GM18507 (cell line): ENCODE measurements at places on chromosomes 1 and 21.

GRCh38 chr1:226979517-226980121 is 39.5 kb downstream of the COQ8A start:
- no peak for DNase-seq

GRCh38 chr1:116167625-116168276 is 56.6 kb downstream of the MAB21L3 start:
- no peak for DNase-seq

DNA sequence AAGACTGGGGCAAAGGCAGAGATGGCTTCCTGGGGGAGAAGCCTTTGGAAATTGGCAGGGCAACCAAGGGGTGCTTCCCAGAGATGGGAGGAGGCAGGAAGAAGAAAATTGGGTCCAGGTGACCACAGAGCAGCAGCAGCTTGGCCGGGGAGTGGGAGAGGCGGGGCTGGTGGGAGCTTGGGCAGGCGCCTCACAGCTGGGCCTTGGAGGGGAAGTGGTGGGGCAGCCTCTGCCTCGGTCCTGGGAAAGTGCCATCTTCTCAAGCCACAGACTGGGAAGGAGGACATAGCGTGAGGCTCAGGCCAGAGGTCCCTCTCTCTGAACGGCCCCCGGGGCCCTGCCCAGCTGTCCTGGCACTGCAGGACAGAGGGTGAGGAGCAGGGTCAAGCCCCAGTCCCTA is 24.0 kb upstream of the WASF2 start:
- no peak for DNase-seq

DNA sequence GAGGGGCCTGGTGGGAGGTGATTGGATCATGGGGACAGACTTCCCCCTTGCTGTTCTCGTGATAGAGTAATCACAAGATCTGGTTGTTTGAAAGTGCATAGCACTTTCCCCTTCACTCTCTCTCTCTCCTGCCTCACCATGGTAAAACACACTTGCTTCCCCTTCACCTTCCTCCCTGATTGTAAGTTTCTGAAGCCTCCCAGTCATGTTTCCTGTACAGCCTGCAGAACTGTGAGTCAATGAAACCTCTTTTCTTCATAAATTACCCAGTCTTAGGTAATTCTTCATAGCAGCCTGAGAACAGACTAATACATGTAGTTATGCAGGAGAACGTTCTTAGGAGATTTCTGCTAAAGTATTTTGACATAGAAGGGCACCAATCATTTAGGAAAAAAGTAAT is 59.9 kb upstream of the FBXO28 start:
- no peak for DNase-seq

DNA sequence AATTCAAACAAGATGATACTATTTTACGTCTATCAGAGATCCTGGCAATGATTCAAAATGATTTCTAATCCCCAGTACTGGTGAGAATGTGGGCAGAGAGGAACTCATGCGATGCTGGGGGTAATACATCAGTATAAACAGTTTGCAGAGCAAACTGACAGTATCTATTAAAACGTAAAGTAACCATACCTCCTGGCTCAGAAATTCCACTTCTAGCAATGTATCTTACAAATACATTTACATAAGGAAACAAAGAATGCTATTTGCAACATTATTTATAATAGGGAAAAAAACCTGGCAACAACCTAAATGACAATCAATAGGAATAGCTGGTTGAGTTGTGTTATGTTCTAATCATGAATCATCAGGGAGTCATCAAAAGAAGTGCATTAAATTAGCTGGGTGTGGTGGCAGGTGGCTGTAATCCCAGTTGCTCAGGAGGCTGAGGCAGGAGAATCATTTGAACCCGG is 15.9 kb downstream of the RCAN1 start:
- no peak for DNase-seq

DNA sequence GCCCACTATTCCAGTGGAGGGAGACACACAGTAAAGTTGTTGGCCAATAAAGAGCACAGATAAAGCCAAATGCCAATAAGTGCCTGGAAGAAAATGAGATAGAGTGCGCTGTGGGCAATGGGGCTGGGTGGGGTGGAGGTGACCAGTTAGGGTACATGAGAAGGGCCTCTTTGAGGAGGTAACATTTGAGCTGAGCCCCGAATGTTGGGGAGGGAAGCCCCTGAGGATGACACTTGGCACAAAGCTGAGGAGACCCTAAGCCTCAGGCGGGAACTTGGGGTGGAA is 979 bp downstream of the S100A9 start:
- no peak for DNase-seq

DNA sequence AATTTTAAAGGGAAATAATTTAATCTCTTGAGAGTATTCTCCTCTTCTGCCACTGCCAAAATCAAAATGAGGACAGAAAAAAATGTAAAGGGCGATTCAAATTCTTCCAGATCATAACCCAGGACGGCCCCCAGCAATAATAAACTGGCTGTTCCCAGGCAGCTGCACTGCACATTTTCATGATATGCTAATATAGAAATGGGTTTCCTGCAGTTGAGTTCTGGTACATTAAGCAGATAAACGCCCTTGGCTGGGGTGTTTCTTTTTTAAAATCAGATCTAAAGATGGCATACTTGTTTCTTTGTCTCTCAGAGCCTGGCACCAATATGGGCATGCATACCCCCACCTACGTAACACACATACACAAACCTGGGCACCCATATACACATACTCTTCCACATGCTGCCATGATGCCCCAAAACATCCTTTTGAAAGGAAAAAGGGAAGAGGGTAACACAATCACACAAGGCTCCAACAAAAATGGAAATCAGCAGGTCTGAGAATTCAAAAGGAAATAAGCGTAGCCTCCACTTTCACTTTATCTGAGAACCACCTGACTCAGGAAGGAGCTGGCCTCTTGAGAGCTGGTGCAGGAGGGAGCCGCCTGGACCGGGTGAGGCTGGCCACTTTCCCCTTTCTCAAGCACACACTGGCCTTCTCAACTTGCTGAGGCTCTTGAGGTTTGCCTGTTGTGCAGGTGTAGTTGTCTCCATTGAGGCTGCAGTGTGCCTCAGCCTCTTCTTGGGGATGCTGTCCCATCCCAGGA is 653.4 kb downstream of the KIF26B start:
- peak; percentile 25 for DNase-seq

- DNase-seq, result no peak
Measured at GRCh38 chr1:216640100-216640499, 83.1 kb downstream of the ESRRG start.

GRCh38 chr1:109840011-109840629 is 70.5 kb upstream of the CSF1 start:
- DNase-seq, result no peak

GRCh38 chr21:42629933-42630589 is 23.4 kb upstream of the PDE9A start:
- DNase-seq, result no peak

GRCh38 chr1:154346276-154346917 is 21.1 kb downstream of the ATP8B2 start:
- DNase-seq, result no peak

GRCh38 chr1:239155466-239156091 is 230.8 kb upstream of the CHRM3 start:
- DNase-seq, result no peak

GRCh38 chr1:2233468-2233867 is 5.3 kb downstream of the SKI start:
- DNase-seq, result no peak

- peak; percentile 50 for DNase-seq
Measured at GRCh38 chr1:156889802-156890580, 3.5 kb upstream of the PEAR1 start.

DNA sequence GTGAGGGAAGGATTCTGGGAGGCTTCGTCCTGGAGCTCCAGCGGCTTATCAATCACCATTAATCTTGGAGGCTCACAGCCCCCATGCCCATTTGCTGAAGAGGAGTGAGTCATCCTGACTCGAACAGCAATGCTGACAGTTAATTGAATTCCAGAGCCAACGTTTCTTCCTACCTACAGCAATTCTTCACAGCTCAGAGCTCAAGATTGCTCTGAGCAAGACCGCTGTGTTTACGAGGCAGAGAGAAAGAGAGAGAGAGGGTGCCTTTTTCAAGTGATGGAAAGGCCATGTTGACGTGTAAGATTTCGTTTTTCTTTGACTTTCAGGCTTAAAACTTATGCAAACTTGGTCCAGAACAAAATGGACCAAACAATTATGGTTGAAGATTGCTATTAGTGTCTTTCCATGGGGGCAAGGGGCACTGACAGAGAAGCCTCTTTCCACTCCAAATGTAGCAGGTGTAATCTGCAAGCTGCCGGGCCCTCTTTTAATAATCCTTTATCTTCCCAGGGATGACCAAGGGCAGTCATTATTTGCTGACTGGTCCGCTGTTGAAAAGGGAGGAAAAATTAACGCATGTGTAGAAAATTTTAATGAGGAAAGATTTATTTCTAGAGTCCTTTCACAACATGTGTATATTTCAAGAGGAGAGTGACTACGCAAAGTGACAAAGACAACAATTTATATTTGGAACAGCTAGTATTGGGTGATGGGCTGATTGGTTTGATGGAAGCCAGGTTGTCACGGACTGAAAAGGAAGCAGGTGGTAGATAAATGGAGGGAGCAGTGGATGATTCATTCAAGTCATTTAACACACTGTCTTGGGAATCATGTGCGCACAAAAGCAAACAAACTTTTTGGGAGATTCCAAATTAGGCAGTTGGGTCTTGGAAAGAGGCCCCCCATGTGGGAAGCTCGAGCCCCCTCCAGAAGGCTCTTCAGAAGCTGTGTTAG is 136.1 kb upstream of the IRF2BP2 start:
- DNase-seq, result no peak

GRCh38 chr21:14595449-14595848 is 49.3 kb upstream of the SAMSN1 start:
- no peak for DNase-seq

DNA sequence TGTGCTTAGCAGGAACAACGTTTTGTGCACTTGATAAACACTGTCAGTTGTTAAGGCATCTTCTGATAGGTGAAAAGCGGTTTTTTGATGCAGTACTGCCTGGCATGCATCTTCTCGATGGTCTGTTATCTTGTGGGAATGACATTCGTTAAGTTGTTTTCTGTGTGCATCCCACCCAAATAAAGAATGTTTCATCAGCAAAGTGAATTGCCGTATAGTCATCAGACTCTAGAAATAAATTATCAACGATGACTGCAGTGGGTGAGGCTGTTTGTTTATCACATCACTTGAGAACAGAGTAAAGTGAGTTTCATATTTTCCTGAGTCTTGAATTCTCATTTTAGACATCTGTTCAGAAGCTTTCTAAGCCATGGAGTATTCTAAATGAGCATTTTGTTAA is 34.1 kb downstream of the NFIA start:
- no peak for DNase-seq

- no peak for DNase-seq
Measured at GRCh38 chr1:11854519-11854918, 4.2 kb downstream of the NPPB start.

GRCh38 chr21:44539046-44539445 is 949 bp downstream of the KRTAP10-1 start:
- no peak for DNase-seq

- no peak for DNase-seq
Measured at GRCh38 chr1:155057104-155057503, 6.0 kb downstream of the ADAM15 start.

- DNase-seq, result no peak
Measured at GRCh38 chr1:5977494-5978444, 14.5 kb downstream of the NPHP4 start.

- DNase-seq, result no peak
Measured at GRCh38 chr1:71242239-71242638, 161.4 kb upstream of the ZRANB2 start.

DNA sequence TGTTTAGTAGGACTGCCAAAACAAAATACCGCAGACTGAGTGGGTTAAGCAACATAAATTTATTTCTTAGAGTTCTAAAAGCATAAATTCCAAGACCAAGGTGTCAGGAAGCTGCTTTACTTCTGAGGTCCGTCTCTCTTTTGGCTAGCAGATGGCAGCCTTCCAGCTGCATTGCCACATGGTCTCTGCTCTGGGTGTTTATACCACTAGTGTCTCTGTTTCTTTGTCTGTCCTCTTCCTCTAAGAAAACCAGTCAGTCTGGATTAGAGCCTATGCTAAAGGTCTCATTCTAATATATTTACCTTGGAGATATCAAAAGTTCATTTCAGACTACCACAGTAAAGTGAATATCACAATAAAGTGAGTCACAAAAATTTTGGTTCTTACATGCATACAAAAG is 519.8 kb downstream of the COL11A1 start:
- no peak for DNase-seq
